ENCODE measurements at places on chromosomes 7 and 10.

- DNase-seq = no peak
Observed at GRCh38 chr7:157990226-157990880, 597.3 kb downstream of the PTPRN2 start.

GRCh38 chr7:20344396-20344795 lies 13.7 kb downstream of the ITGB8 start:
- DNase-seq = no peak

GRCh38 chr7:37007691-37008090 lies 283.4 kb upstream of the AOAH start:
- DNase-seq = no peak

DNA sequence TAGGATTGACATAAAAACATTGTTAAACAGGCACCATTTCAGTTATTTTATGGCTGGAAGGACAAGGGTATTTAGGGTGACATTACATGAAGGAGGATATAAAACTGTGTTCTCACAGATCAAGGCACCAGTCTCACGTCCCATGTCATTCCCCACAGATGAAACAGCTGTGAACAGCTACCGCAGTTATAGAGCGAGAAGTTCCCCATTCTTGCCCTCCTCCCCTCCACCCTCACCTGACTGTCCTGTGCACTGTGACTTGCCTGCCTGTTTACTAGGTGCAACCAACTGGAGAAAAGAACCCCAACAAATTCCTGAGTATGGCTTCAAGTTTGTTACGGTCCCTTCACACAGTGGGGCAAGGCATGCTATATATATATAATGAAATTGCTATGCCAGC lies 141.6 kb downstream of the SND1 start:
- no peak for DNase-seq

GRCh38 chr7:75789361-75789924 lies 17.4 kb upstream of the CCL26 start:
- no peak for DNase-seq

- no peak for DNase-seq
Observed at GRCh38 chr7:45599851-45600706, 25.9 kb downstream of the ADCY1 start.

DNA sequence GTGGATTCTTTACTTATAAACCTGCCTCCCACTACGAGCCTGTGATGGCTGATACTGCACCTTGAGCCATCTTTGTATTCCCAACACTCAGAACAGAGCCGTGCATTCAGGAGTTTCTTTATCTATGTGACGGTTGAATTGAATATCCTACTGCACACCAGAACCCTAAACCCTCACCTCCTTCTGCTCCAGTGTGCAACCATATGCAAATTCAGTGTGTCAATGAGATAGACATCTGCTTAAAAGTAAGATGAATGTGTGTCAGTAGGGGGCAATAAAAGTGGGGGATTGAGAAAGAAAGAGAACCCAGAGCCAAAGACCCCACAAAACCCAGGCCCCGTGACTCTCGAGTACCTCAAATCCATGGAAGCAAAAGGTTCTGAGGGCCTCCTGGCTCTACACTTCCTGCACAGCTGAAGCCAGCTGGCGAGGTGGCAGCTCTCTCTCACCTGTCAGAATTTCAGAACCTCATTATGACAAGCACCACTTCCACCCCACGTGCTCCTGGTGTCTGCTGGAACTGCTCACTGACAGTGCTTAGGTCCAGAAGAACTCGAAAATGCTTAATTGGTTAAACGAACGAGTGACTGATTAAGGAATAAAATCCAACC lies 143.3 kb upstream of the GPR26 start:
- DNase-seq = peak; percentile 48

DNA sequence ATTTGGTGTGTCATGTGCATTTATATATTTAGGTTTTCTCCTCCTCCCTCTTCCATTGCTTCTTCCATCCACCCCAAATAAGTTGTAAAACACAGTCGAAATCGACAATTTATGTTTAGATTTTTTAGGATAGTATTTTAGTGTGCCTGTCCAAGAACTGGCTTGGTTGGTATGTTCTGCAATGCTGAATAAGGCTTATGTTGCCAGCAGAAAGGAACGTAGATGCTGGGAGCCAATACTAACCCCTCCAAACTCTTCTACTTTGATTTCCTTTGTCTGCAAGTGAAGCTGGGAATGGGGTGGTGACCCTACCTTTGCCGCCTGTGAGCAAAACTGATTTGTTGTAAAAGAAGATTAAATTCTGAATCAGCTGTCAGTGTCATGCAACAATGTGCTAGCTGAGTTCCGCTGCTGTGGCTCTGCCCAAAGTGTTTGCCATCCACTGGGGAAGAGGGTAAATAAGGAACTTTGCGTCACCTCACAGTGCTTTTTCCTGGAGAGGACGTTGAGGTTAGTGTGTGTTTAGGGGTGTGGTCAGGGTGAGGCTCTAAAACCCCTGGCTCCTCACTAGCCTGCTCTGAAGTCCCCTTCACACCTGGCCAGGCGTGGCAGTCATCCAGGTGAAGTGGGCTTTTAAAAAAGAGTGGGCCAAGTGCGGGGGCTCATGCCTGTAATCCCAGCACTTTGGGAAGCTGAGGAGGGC lies 44.4 kb downstream of the TACC2 start:
- DNase-seq = no peak

DNA sequence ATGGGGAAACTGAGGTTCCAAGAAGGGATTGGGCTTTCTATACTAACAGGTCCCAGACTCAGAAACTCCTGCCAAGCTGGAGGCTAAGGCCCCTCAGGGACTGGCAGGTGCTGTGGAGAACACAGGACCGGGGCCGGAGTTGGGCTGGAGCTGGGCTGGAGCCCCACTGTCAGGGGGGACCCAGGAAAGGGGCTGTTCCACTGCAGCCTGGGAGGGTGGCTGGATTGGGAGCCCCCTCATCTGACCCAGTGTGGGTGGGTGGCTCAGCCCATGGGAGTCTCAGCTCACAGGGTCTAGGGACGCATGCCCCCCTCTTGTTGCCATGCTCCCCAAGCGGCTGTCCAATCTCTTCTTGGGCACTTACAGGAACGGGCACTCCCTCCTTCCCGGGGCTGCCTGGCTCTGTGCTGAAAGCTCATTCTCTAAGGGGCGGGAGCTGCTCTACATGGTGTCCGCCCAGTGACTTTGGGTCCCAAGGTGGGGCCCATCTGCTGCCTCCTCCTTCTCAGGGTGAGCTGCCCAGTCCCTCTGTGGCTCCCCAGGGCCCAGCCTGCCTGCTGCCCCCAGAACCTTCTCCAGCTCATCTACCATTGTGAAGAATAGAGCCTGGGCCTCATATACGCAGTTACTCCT lies 126.5 kb downstream of the MYL10 start:
- DNase-seq = no peak

DNA sequence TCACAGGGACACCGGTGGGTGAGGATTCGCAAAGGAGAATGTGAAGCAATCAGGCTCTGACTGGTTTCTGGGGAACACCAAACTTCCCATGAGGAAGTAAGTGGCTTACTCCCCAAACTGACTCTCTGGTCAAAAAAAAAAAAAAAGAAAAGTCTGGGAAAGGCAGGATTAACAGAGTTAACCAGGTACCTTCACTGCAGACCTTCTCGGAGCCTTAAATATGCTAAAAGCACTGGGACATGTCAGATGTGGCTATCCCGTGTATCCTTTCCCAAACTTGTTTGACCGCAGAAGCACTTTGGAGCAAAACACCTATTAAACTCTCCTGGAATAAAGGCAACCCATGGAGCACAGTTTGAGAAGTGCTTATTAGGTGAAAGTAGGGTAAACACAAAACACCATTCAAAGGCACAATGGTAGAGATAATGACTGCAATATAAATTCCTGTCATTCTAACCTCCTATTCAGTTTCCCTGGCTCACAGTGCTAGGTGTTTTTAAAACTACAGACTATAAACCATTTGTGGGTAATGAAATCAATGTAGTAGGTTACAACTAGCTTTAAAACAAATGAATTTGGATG lies 44.1 kb upstream of the MXI1 start:
- DNase-seq = no peak

- DNase-seq = no peak
Observed at GRCh38 chr7:129503725-129504124, 1.4 kb downstream of the SMKR1 start.

- DNase-seq = no peak
Observed at GRCh38 chr7:1610013-1610677, 40.3 kb upstream of the PSMG3 start.

DNA sequence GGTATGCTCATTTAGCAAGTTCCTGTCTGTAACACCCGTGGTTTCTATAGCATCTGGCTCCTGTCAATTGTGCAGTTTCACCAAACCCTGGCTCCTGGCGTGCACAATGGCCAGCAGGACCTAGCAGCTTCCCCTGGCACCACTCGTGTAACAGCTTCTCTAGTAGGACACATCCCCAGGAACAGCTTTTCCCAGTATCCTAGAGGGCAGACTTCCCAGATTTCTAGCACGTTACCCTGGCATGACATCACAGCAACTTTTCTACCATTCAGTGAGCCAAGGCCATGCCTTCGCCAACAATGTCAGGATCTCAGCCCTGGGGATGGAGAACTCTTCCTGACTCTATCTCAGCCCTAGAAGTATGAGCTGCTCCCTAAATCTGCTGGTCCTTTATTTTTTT lies 6.5 kb downstream of the YME1L1 start:
- DNase-seq = no peak

DNA sequence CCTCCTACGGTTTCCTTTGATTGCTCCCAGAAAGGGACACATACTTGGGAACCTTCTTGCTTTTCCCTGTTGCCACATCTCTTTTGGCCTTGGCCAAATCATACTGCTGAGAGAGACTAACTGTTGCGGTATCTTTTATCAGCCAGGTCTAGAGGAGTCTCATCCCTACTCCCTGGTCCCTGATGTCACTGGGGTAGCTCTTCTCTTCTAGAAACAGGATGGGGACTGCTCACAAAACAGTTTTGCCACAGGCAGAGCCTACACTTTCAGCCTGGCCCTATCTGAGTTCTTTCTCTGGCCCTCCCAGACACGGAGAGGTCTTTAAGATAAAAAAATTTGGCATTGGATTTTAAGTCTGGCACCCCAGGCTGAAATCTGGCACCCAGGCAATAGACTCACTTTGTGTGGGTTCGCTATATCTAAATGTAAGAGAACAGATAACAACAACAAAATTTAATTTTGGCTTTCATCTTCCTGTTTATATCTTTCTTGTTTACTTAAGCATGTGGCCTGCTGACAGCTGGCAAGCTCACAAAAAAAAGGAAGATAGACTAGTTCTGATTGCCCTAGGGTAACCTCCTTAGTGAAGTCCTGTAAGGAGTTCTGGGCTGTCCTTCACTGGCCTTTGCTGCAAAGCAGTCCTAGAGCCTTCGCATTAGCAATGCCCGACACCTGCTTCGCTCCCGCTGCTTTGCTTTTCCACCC lies 228.3 kb upstream of the NPVF start:
- no peak for DNase-seq

DNA sequence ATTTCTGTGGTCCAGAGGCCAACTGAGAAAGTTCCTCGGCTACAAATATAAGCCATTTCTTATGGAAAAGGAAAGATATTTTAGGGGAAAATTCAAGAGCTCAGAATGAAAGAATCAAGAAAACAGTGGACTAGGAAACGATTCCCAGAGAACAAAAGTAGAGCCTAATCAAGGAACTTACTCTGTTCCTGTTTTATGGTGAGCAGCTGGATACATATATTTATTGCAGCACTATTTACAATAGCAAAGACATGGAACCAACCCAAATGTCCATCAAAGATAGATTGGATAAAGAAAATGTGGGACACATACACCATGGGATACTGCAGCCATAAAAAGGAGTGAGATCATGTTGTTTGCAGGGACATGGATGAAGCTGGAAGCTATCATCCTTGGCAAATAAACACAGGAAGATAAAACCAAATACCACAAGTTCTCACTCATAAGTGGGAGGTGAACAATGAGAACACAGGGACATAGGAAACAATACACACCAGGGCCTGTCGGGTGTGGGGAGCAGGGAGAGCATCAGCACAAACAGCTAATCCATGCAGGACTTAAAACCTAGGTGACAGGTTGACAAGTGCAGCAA lies 298.7 kb downstream of the THSD7A start:
- no peak for DNase-seq

GRCh38 chr10:32142646-32143045 lies 86.4 kb upstream of the KIF5B start:
- DNase-seq = no peak

- DNase-seq = no peak
Observed at GRCh38 chr10:133359554-133359971, 1.7 kb upstream of the FUOM start.

- no peak for DNase-seq
Observed at GRCh38 chr7:19116121-19117090, 1.0 kb downstream of the TWIST1 start.

DNA sequence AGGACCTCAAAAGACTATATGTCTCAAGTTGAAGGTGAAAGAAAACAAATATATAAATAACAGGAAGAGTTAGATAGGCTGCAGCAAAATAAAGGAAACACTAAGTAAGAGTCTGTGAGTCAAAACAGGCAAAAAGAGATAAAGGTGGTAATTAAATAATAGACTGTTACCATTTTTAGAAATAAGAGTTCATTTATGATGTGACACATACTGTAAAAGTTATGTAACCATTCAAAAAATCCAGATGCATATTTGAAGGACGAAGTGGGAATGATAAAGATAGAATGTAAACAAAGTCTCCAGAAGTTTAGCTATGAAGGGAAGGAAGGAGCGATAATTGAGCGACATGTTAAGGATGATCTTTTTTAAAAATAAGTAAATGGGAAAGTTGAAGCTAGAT lies 50.5 kb downstream of the HECTD2 start:
- no peak for DNase-seq

GRCh38 chr7:40682696-40683095 lies 547.9 kb downstream of the SUGCT start:
- no peak for DNase-seq

GRCh38 chr10:46031648-46032532 lies 1.5 kb upstream of the NCOA4 start:
- DNase-seq = no peak

DNA sequence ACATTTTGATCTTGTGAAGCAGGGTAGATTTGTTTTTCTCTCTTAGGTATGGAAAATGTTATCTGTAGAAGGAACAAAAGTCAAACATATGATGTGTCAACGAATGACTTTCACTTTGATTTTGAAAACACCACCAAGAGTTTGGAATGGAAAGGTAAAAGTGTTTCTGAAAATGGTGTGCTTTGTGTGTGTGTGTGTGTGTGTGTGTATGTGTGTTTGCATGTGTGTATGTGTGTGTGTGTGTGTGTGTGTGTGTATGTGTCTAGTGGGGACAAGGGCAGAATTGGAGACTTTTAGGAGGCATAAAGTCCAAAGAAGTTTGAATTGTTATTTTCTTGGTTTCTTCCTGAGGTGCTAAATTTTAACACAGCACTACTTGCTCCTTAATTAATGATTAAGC lies 115.4 kb upstream of the PRKCQ start:
- no peak for DNase-seq

DNA sequence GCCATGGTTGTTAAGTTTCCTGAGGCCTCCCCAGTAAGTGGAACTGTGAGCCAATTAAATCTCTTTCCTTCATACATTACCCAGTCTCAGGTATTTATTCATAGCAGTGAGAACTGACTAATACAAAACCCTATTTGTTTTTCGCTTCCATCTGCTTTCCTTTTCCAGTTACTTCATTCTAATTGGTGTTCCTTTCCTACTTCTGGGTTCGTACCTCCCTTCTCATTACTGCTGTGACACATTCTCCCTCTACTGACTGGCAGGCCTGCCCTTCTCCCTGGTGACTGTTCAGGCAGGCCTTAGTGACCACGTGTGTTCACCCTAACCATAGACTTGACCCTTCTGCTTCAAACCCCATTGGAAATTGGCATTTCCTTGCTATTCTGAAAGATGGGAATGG lies 37.7 kb downstream of the MTURN start:
- no peak for DNase-seq

- DNase-seq = no peak
Observed at GRCh38 chr10:16952610-16953009, 135.4 kb upstream of the RSU1 start.

- no peak for DNase-seq
Observed at GRCh38 chr7:36192877-36193276, 39.8 kb downstream of the EEPD1 start.

GRCh38 chr7:77714195-77714594 lies 17.9 kb downstream of the RSBN1L start:
- DNase-seq = no peak

Measured in GM12864 (cell line).